SJSA1 (cell line): ENCODE measurements at places on chromosomes 2 and 18.

DNA sequence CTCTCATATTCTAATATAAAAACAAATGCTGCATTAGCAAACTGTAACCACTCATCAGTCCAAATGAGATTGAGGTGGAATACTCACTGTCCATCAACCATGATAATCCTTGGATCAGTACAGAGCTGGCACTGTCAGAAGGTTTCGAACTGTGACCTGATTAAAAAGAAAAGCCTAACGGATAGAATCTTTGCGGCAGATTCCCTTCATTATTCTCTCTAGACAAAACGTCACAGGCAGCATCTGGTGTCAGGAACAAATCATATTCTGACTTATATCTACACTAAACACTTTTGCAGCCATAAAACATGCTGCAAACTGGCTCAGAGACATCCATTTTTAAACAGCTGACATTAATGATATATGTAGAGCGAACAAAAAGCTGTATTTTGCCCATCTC is 677.7 kb upstream of the NXPH2 start:
- no peak for DNase-seq

- no peak for DNase-seq
These were observed 391 bp downstream of the ZNF385B start for GRCh38 chr2:179861027-179861415.

GRCh38 chr2:54677476-54678265 is 45.8 kb upstream of the EML6 start:
- no peak for DNase-seq

- no peak for DNase-seq
These were observed 12.3 kb downstream of the TOGARAM2 start for GRCh38 chr2:28993206-28993960.

DNA sequence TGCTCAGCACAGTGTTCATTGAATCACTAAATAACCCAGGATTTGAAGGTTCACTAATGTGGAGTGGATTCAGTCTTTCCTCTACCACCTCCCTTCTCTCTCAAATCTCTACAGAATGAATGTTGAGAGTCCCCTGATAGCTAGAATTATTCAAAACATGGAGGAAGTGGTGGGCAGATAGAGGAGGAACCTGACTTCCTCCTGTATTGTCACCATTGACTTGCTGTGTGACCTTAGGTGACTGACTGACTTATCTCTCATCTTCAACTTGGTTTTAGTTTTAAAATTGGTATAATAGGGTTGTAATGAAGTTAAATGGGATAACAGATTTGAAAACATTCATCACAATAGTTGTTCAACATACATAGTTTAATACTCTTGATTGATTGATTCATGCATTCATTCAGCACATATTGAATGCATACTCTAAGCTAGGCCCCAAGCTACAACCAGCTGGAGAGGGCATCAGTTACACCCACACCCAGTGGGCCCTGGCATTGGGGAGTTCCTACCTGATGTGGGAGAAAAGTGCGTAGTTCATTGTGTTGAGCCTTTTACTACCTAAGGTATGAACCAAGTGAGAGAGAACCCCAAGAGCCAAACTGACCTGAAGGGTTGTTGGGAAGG is 96.0 kb downstream of the WDR7 start:
- DNase-seq: no peak

DNA sequence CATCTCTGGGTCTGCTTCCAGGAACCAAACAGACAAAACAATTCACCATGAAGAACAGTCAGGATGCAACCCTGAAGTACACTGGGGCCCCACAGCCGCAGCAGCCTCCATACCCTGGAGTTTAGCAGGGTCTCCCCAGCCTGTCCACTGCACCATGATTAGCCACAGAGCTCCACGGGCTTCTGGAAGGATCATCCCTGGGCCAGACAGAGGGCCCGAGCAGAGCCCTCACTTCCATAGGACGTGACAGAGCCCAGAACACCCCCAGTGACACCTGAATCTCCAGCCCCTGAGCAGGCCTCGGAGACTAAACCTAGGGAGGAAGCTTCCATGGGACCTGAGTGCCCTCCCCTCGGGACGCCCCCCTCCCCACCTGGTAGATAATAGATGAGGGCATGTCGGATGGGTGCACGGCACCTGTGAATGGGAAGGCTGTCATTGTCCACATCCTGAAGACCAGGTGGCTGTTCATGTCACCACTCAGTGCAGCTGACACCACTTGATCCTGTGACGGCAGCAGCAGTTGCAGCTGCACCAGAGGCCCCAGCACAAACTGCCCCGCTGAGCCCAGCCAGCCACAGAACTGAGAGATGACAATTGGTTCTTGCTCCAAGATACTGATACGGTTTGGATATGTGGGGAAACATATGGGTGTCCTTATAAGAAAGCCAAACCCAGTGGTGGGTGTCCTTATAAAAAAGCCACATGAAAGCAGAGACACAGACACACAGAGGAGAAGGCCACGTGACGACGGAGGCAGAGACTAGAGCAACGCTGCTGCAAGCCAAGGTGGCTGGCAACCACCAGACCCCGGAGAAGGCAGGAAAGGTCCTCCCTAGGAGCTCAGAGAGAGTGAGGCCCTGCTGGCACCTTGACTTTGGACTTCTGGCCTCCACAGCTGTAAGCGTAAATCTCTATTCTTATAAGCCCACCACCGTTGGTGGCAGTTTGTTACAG is 23.2 kb downstream of the KIF1A start:
- no peak for DNase-seq

DNA sequence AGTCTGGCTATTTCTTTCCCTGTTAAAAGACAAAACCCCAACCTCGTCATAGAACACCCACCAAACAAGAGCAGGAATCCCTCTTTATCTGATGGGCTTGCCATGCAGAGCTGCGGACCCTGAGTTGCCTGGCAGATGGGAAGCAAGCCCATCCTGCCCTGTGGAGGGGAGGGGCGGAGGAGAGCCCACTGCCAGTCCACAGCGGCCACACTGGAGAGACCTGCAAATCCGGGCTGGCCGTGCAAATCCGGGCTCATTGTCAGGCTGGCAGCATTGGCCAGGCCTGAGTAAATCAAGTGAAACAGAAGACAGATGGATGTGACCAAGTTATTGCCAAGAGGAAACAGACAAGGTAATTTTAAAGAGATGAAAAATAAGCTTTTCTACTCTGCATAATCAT is 22.0 kb downstream of the MYL12B start:
- no peak for DNase-seq

GRCh38 chr2:130842770-130843169 is 6.1 kb downstream of the ARHGEF4 start:
- DNase-seq: no peak

DNA sequence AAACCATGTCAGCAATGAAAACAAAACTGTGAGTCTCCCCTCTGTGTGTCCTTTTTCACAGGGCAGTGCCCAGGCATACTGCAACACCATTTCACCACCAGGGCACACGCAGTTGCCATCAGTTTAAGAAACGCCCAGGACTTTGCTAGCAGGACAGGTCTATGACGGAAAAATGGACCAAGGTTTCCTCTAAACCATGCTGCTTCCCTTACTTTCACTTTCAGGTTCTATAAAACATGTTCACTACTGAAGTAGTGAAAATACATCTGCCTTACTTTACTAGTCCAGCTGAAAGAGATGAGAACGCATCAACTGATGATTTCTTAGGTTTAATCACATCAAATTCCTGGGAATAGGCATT is 110.5 kb downstream of the TCF4 start:
- no peak for DNase-seq

DNA sequence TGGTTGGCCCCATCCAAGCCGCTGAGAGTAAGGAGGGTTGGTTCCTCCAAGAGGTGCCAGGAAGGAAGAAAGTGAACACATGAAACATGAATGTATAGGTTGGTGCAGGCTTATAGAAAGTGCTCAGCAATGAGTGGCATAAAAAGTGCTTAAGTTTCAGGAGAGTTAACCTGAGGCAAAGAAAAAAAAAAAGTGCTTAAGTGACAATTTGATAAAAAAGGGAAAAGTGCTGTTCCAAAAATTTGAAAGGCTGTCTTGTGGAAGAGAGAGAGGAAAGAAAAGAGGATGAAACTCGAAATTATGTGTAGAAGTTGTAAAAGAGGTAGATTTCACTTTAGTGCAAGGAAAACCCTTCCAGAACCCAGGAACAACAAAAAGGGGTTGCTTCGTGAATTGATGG is 85.5 kb upstream of the MAP4K4 start:
- DNase-seq: no peak

GRCh38 chr2:217515615-217516309 is 487.0 kb downstream of the TNS1 start:
- no peak for DNase-seq

- no peak for DNase-seq
These were observed 8.8 kb downstream of the NFATC1 start for GRCh38 chr18:79404567-79404910.

DNA sequence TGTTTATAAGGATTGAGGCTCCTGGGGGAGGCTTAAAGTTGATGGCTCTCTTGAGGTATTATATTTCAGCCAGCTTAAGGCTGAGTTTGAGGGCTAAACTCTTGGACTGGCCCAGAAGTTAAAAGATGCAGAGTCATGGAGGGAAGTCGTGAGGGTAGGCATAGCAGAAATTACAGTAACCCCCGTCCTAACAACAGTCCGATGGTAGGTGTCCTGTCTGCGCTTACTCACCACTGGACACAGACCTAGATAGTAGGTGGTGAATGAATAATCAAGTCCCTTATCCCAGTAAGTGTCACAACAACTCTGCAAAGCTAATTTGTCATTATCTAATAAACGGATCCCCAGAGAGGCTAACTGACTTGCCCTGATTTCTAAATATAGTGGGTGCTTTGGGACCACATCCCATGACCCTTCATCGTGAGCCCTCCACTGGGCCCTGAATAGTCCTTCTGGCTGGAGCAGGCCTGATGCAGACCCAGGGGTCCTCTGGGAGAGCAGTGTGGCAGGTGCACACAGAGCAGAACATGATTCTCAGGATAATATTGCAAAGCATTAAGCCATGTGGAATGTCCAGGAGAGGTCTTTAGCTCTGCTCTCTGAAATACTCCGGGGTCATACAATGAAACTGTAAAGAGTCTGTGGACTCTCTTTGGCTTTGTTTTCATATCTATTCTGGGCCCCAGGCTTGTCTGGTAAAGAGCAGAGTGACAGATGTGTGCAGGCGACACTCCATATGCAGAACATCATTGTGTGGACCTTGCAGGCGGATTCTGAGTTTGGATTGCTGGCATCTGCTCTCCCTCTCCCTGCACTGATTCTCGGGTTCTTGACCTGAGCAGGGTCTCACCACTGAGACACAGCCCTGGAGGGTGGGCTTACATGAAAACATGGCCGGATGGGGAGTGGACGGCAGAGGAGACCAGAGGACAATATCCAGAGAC is 98.1 kb downstream of the RNF144A start:
- DNase-seq: no peak

DNA sequence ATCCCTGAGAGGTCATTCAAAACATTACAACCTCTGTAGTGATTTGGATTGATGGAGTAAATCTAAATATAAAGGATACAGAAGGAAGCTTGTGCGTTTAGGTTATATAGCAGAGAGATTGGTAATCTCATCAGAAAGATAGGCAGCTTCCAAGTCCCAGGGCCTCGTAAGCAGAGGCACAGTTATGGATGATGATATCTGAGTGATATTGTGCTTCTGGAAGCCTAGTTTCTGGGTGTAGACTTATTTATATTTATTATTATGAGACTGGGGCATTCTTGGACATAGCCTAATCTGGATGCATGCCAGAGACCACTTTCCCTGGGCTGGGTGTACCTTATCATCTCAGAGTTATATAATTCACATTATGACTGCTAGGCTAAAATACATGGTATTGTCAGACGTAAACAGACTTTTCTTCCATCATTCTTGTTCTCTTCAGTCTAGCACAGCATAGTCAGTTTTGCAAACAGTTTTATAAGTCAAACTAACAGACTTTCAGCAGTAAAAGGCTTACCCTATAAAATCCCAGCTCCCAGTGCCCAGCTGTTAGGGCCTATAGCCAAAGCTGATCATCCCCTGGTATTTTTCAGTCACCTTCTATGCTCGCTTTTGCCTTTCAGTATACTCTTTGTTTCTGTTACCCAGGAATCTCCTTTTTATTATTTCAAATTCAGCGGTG is 47.9 kb downstream of the RAB3GAP1 start:
- DNase-seq: no peak

DNA sequence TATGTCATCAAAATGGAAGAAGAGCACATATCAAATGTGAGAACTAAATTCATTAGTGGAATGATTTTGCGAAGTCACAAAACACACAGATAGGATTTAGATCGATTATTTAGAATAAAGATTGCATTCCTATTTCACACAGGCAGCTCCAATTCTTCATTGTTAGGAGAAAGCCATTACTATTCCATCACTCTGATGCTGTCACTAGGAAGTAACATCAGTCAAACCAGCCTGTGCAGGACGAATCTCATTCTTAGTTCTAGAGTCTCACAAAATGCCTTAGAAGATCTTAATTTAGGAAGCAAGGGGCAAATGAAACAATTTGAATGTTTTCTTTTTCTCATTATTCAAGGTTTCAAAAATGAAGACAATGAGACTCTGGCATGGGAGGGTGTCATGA is 44.0 kb upstream of the SPP2 start:
- no peak for DNase-seq

DNA sequence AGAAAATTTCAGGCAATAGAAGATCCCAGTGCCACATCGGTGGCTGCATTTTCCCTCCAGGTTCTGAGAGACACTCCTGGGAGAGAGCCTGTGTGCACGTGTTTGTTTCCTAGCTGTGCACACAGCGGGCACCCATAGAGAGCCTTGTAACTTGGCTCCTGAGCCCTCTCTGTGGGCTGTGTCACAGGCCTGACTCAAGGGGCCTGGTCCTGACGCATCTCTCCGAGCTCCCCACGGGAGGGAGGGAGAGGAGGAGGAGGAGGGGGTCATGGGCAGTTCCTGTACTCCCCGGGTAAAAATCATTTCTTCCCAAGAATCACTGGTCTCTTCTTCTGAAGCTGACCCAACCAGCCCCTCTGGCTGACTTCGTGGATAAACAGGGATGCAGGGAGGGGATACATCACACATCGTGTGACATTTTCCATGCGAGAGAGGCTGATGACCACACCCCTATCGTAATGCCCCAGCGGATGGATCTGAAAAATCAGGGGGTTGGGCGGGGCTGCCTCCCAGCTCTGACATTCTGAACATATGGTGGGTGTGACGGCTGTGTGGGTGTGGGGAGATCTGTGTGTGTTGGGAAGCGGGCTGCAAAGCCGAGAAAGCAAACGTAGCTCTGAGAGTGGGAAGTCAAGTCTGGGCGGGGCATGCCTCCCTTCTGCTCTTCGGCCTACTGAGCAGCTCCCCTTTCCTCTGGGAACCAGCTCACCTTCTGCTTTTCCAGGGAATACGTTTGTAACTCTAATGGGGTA is 308.3 kb upstream of the HS6ST1 start:
- no peak for DNase-seq

DNA sequence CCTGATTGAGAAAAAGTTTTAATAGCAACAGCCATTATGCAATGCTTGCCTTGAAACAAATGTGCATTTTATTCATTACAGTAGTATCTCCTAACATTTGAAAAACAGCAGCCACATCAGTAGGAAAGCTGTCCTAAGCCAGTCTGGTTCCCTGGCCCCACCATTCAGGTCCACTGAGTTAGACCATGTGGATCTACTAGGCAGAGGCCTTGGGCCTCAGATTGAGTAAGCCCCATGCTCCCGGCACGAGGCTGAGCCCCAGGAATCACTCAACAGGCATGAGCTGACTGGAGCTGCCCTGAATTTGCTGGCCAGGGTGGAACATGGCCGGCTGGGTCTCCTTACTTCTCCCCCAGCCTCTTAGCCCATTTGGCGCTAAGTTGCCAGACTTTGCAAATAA is 103.4 kb downstream of the ZFP36L2 start:
- no peak for DNase-seq
